ENCODE measurements at places on chromosomes 2 and 18.

DNA sequence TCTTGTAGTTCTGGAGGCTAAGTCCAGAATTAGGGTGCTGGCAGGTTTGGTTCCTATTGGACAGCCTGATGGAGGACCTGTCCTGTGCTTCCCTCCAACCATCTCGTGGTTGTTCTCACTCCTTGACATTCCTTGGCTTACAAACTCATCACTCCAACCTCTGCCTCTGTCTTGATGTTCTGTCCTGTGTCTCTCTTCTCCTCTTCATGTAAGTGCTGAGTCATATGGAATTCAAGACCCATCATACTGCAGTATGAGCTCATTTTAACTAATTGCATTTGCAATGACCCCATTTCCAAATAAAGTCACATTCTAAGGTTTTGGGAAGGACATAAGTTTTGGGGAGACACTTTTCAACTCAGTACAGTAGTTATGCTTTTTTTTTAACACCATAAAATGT, 374.7 kb downstream of the TRIB2 start:
- no peak for DNase-seq

- DNase-seq = no peak
These were observed 27.1 kb upstream of the CREB1 start for GRCh38 chr2:207502577-207503198.

- no peak for DNase-seq
These were observed 296.7 kb downstream of the MBD5 start for GRCh38 chr2:148317598-148317997.

DNA sequence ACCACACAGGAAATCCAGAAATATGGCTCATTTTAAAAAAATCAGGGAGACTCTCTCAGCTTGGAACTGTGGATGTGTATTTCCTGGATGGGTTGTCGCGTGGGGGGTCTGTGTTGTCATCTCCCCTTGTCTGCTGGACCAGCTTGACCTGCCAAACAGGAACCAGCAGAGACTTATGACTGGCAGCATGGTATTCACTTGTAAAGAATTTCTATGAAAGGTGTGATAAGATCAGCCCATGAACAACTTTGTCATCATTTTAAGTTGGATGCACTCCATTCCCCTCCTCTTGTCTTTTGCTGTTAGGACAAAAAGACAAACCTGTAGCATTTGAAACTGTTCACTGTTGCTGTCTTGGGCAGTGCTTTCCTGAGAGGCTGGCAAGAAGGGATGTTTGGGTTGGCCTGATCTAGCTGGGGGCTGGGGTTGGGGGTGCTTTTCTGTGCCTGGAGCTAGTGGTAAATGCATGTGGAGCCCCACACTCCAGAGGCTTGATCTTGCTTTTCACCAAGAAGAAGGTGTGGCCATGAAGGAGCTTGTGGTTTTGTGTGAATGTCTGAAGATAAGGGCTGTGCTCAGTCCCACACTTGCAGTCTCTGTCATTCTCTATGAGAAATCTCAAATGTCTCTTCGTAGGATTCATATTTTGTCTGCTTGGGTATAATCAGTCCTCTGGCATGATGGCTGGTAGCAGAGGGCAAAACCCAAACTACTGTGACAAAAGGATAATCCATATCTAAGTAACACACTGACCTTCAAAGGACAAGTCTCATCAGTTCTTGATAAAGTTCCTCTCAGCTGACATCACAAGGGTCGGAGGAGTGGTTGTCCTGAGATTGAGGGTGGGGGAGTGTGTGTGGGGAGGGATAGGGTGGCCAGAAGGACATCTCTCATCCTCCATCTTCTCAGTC, 39.0 kb downstream of the RALB start:
- no peak for DNase-seq

- DNase-seq = no peak
These were observed 45.5 kb downstream of the KCMF1 start for GRCh38 chr2:85016446-85016845.

Data from renal cortex interstitium (tissue), 15 donors.